ENCODE measurements at places on chromosomes 6 and 20. TPM values are rescaled to one million over a fixed set of nuclear protein-coding genes. Genes with fewer than 3 reads are reported as not detected.

DNA sequence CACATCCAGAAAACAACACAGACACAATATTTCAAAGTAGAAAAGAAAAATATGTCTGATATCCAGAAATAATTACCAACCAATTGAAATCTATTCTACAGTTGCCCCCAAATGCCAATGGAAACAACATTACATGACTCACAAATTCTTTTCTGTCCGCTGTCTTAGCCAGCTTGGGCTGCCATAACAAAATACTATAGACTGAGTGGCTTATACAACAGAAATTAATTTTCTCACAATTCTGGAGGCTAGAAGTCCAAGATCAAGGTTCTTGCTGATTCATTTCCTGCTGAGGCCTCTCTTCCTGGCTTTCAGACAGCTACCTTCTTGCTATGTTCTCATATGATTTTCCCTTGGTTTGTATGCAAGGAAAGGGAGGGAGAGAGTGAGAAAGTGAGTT is 698.1 kb downstream of the DHX35 start:
- no peak for DNase-seq

- no peak for DNase-seq
Observed at GRCh38 chr6:33052627-33053026, 20.8 kb downstream of the HLA-DPA1 start.

- DNase-seq, result no peak
Observed at GRCh38 chr20:53425941-53426340, 167.7 kb downstream of the ZNF217 start.

GRCh38 chr6:23111984-23112383 is 542.6 kb downstream of the HDGFL1 start:
- no peak for DNase-seq

- DNase-seq, result no peak
Observed at GRCh38 chr6:118860880-118861279, 33.1 kb upstream of the ASF1A start.

- no peak for DNase-seq
Observed at GRCh38 chr20:51529758-51530157, 12.8 kb downstream of the NFATC2 start.

GRCh38 chr20:19308146-19308545 is 95.7 kb downstream of the SLC24A3 start:
- DNase-seq, result no peak

DNA sequence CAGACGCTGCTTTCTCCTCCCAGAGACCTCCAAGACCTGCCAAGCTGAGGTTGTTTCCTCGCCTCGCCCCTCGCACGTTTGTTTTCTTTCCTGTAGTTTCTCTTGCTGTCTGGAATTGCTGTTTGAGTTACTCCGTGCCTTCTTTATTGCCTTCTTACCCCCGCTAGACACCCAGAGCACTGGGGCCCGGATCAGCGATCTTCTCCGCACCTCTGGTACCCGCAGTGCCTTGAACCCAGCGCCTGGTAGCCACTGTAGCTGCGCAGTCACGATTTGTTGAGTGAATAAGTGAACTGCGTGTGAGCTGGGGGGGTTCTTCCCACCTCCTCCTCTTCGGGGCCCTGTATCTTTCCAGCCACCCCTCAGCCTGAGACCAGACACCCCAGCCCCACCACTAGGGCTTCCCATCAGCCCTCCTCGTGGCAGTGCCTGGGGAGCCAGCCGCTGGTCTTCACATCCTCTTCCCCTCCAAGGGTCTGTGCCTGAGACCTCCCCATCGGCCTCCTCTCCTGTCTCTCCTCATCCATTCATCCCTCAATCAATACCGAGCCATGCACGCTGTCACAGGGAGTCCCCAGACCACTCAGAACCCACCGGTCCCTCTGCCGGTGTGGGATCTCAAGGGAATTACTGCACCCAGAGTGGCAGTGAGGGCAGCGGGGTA is 849 bp upstream of the BMP7 start:
- no peak for DNase-seq

DNA sequence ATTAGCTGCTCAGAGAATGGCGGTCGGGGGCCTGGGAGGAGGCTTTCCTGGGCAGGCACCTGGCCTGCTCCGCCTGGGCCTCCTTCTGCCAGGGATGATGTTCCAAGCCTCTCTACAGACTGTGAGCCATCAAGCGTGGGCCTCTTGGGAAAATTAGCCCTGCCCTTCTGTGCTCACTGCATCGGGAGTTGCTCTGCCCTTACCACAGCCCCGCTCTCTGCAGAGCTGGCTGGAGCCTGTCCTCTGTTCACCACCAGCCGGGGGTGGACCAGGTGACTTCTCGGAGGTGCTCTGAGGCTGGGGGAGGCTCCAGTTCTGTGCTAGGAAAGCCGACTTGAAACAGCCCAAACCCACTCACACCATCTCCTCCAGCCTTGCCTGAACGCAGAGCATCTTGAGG is 24.2 kb downstream of the MDGA1 start:
- no peak for DNase-seq

DNA sequence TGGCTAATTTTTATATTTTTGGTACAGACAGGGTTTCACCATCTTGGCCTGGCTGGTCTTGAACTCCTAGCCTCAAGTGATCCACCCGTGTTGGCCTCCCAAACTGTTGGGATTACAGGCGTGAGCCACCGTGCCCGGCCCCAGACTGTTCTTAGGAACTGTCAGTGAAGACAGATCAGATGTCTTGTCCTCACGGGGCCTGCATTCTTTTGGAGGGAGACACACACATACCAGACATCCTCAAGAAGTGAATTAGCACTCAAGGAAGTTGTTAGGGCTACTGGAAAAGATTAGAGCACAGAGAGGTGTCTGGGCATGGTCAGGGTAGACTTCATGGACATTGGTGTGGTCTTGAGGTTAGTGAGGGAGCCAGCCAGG is 10.3 kb upstream of the LPIN3 start:
- DNase-seq, result no peak

DNA sequence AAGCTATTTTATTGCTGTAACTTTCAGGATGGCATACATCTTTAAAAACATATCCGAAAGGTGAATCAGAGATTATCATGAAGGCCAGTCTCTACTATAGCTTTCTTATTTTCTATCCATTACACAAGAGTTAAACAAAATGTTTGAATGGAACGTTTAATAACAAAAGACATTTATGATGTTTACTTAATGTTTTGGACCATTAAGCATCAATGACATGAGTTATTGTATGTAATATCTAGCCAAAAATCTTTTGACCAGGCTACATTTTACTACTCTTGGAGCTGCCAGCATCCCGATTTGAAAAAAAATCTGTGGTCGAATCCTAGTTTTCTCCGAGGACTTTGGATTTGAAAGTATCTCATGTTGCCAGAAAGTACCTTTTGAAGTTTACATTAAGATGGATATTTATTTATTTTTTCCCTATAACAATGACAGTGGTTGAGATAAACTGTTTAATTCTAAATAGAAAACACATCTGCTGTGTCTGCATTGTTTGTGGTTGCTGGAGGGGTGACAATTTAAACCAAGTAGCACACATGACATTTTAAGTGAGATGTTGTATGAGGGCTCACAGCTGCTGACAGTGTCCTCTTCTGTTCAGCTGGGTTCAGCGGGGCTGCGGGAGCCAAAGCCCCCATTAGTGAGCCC is 293.7 kb upstream of the TCF21 start:
- no peak for DNase-seq

- DNase-seq, result peak; percentile 94
Observed at GRCh38 chr6:109381747-109382575, at the start of gene CD164. TSS of gene CD164 (minus strand) at chr6:109382467. CDS start at chr6:109382378, 89 bp downstream.

- DNase-seq, result no peak
Observed at GRCh38 chr6:10719296-10719963, 3.4 kb upstream of the TMEM14C start.

- DNase-seq, result peak; percentile 74
Observed at GRCh38 chr6:75602246-75603105, 796 bp downstream of the SENP6 start.

DNA sequence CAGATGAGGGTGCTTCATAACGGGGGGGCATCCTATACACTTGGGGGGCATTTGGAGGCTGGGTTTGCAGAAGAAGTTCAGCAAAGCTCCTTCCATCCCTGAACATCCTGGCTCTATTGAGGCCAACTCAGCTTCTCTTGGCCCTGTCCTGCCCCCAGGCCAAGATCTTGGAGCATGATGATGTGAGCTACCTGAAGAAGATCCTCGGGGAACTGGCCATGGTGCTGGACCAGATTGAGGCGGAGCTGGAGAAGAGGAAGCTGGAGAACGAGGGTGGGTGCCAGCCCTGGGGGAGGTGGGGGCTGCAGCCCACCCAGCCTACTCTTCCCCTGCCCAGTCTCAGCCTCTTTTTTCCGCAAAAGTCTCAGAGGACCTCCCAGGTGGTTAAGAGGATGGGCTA is 17.2 kb downstream of the GDAP1L1 start:
- no peak for DNase-seq

DNA sequence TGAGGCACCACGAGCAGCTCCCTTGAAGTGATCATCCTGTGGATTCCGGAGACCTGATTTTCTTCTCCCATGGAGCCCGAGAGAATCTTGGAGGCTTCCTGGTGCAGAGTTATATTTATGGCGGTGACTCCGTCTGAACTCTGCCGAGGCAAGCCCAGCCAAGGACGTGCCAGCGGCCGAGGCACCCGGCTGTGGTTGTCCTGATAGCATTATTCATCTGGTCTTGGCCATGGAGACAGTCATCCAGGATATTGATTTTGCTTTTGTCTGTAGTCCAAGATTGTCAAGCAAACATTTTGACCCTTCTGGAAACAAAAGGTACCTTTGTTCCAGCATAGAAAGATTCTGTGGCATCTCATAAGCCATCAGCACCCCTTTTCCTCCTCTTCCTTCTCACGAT is 163.3 kb downstream of the SCML4 start:
- no peak for DNase-seq

DNA sequence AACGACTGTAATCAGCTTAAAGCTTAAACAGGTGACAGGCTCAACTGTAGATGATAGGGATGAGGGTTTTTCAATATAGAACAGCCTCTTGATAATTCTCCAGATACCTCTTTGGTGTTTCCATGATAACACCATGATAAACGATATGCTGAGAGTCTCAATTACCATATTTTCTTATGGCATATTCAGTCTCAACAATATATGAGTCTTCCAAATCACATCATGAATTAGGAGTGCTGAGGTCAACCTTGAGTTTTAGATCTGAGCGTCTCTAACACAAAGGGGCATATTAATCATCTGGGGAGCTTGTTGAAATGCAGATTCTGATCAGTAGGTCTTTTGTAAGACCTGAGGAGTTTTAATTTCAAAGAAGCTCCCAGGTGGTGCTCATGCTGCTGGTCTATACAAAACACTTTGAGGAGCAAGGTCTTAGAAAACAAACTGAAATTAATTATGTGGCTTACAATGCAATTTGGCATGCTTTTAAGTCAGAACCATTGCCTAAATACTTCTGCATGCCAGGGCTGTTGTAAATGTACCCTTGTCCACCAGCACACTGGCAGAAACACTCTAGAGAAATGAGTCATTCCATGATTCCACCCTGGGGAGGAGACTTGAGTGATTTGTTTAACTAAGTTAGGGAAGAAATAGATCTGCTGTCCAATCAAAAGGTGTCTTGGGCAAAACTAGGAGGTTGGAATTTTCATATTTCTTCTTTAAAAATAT is 49.6 kb downstream of the PTCHD4 start:
- no peak for DNase-seq

DNA sequence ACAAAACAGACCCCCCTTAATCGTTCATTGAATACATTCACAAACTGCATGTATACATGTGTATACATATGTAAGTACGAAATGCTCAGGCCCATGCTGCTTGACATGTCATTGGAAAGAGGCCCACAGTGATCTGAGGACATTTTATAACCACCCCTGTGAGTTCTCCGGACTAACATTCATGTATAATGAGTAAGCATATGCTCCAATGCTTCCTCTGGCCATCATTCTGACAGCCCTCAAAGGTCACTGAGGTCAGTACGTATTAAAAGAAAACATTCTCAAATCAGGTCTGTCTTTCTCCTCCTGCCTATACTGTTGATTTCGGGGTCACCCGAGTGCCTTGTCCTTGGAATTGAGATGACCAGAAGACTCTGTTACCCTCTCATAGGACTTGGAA is 54.9 kb downstream of the TENT5A start:
- DNase-seq, result no peak

DNA sequence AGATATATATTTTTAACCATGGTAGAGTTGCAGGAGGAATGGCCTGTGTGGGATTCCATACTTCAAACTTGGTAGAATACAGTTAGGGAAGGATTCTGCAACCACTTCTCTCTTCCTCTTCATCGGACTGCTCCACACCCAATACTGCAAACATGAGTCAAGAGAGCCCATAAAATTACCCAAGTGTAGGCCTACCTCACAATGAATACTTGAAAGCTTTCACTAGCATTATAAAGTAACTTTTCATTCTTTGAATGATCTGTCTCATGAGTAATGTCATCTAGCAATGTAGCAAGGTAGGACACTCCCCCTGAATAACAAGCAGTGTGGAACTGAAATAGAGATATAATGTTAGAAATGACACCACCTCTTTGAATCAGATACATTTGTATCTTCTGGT is 79.4 kb downstream of the FOXC1 start:
- no peak for DNase-seq

- DNase-seq, result no peak
Observed at GRCh38 chr6:39870950-39871349, 63.3 kb downstream of the MOCS1 start.

DNA sequence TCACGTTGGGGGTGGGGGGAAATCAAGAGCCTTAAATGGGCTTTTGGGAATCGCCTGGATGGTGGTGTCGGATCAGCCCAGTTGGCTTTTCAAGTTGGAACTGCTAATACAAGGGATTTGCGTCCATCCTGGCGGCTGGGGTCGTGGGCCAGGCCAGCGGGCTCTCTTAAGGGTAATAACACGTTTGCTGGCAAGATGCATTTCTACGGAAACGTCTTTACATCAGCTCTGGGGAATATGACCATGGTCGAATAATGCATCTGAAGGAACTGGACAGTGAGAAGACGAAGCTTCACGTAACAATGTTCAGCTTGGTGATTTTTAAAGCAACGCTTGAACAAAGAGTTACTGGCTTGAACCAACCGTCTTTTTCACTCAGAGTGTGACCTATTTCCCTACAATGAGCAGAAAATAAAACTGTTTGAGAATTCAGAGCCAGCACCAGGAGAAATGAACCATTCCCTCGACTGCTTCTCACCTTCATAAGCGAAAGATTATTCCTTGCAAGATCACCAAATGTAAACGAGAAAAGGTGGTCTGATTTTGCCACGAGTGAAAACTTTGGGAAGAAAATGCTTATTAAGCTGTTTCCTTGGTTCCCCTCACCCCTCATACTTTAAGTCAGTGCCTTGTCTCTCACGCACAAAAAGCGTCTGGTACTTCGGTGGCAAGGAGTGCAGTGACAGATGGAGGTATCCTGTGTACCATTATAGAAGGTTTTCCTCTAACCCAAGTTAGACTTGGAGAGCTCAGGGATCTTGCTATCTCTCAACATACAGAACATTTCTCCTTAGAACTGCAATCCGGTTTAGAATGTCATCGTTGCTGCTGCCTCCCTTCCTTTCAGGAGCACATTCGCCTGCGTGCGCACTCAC is 1.4 kb upstream of the MARCKS start:
- DNase-seq, result peak; percentile 44

Gene RFX6
- not detected for total RNA-seq

Gene TMEM14A
- total RNA-seq, result 8.4 TPM

Gene MYT1
- total RNA-seq, result 0.40 TPM

Gene GHRH
- total RNA-seq, result 0.97 TPM

Gene HTR1E
- total RNA-seq, result not detected

Gene SLC17A9
- total RNA-seq, result 0.73 TPM

Gene CABLES2
- 15.0 TPM for total RNA-seq

Gene DPPA5
- not detected for total RNA-seq
